Activated T-helper 9 cell treated with anti-CD3 and anti-CD28 coated beads, Interleukin-2, amount 50 U/mL, for 16 hours (primary cell): ENCODE measurements at places on chromosomes 7 and 10.

GRCh38 chr10:132163278-132163765 lies 23.4 kb upstream of the DPYSL4 start:
- DNase-seq: no peak

DNA sequence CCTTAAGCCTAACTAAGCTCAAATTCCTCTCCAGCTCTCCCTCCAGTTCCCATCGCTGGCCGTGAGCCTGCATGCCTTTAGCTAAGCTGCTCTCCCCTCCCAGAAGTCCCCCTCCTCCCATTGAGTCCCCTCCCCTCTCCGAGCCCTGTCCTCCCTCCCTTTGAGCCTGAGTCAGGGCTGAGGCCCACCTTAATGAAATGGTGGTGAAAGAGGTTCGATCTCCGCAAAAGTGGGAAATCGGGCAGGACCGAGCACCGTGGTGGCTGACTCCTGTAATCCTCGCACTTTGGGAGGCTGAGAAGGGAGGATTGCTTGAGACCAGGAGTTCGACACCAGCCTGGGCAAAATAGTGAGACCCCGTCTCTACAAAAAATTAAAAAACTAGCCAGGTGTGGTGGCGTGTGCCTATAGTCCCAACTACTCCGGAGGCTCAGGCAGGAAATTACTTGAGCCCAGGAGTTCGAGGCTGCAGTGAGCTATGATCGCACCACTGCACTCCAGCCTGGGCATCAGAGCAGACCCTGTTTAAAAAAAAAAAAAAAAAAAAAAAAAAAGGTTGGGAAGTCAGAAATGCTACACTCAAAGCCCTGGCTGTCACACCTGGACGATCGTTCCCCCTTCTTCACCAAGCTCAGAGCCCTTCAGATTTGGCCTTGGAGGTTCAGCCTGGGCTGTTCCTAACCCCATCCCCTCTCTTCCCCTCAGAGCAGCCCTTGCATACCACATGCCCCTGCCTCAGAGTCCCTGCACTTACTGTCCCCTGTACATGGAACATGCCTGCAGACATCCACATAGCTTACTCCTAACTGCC lies 995 bp upstream of the CLDN3 start:
- no peak for DNase-seq

DNA sequence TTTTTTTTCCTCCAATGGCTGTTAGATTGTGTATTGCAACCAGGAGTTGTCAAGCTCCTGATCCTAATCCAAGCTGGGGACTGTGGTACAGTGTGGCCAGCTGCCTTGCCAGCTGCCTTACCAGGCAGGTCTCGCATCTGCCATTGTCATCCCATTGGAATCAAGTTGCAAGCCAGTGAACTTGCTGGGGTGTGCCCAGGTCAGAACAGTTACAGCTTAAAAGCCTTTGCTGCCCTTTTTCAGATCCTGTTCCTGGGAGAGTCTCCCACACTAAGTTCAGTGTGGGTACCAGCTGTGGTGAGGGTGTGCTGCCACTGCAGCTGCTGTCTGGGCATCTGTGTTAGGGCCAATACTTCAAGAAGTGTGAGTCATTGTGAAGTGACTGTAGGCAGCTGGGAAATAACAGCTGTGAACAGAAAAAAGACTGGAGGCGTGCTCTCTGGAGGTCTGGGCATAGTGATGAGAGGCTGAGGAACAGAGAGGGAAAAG lies 72.8 kb downstream of the CCNY start:
- no peak for DNase-seq

GRCh38 chr10:126731610-126731990 lies 61.1 kb upstream of the C10orf90 start:
- no peak for DNase-seq
